ENCODE measurements at places on chromosomes 13 and 19.

- DNase-seq: no peak
These were observed at the start of gene CLDND2 for GRCh38 chr19:51368366-51369282. CLDND2 (minus strand) TSS chr19:51369003; CDS start chr19:51368577, 426 bp downstream.

DNA sequence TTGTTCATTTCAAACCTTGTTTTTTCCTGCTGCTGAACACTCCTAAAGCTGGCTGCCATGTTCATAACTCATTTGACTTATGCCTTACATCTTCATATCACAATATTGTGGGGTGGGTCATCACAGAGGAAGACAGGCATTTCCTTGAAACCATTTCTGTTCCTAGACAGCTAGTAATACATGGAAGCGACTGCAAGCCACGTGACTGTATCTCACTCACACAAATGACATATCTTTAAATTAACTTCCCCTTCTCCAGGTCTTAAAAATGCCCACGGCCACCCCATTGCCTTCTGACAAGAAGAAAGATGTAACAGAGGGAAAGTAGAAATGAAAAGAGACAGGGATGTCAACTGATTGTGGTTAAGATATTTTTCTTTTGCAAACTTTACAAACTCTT, 236.8 kb downstream of the LMO7 start:
- DNase-seq: no peak

GRCh38 chr13:103451656-103452055, 385.4 kb upstream of the SLC10A2 start:
- DNase-seq: no peak

DNA sequence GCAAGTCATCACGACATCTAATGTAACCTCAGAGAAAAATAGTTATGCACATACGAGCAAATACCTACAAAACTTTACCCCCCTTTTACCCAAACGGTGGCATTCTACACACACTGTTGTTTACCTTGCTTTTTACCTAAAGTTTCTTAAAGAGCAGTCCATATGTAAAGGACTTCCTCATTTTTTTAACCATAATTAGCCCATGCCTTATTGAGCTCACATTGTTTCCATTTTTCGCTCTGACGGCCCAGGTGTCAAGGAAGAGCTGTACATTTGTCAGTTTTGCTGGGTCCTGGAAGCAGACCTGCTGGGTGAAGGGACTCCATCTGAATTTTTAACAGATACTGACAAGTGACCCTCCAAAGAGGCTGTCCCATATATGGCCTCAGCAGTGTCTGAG, 89.4 kb downstream of the STK24 start:
- no peak for DNase-seq

DNA sequence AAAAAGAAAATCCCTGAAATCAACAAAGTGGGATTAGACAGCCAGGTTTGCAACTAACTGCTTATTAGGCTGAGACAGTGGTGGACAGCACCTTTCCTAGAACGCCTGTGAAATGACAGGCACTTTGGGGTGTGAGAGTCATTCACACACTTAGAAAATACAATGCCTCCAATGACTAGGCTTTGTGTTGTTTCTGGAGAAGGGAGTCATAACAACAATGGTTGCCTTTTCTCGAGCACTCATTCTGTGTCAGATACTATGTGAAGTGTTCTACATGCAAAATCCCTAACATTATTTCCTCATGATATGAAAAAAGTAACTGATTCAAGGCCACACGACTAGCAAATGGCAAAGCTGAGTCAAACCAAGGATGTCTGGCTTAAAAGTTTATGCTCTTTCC, 41.2 kb downstream of the SACS start:
- DNase-seq: no peak

DNA sequence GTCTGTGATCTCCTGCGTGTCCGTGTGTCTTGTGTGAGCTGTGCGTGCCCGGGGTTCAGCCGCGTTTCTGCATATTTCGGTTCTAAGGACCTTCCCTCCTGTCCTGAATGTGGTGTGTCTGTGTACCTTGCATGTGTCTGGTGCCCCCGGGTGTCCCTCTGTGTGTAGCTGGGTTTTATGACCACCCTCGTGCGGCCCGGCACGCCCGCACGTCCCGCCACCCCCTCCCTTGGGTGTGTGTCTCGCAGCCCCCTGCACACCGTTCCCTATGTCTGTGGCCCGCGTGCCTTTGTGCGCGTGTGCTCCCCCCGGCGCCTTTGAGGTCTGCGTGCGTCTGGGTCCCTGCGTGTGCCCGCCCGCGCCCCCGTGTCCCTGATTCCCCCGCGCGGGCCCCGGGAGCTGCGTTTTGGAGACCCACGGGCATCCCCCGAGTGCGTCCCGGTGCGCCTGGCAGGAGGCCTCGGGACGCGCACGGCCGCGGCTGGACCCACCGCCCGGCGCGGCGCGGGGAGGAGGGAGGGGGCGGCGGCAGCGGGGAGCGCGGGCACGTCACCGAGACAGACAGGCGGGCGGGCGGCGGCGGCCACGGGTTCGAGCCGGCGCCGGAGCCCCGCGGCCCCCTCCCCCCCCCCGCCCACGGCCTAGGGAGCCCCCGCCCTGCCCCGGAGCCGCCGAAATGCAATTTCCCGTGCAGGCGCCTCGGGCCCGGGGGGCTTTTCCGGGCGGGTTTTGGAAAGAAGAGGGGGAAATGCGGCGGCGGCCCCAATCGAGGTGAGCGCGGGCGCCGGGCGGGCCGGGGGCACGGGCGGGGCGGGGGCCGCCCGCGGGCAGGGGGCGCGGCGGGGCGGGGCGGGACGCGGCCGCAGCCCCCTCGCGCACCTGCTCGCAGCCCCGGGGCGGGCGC, 12.0 kb upstream of the NANOS3 start:
- DNase-seq: no peak

DNA sequence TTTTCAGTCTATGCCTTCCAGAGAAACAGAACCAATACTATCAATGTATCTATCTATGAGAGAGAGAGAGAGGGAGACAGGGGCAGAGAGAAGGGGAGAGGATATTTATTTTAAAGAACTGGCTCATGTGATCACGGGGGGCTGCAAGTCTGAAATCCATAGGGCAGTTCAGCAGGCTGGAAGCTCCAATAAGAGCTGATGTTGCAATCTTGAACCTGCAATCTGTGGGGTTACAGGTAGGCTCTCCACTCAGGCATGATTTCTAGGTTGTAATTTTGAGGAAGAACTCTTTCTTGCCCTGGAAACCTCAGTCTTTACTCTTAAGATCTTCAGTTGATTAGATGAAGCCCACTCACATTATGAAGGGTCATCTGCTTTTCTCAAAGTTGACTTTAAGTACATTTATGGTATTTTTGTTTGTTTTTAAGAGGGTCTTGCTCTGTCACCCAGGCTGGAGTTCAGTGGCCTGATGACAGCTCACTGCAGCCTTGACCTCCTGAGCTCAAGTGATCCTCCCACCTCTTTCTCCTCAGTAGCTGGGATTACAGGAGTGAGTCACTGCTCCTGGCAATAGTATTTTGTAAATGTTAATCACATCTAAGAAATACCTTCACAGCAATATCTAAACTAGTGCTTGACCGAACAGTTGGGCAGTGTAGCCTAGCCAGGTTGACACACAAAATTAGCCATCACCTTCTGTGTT, 376.4 kb downstream of the FGF9 start:
- DNase-seq: no peak

DNA sequence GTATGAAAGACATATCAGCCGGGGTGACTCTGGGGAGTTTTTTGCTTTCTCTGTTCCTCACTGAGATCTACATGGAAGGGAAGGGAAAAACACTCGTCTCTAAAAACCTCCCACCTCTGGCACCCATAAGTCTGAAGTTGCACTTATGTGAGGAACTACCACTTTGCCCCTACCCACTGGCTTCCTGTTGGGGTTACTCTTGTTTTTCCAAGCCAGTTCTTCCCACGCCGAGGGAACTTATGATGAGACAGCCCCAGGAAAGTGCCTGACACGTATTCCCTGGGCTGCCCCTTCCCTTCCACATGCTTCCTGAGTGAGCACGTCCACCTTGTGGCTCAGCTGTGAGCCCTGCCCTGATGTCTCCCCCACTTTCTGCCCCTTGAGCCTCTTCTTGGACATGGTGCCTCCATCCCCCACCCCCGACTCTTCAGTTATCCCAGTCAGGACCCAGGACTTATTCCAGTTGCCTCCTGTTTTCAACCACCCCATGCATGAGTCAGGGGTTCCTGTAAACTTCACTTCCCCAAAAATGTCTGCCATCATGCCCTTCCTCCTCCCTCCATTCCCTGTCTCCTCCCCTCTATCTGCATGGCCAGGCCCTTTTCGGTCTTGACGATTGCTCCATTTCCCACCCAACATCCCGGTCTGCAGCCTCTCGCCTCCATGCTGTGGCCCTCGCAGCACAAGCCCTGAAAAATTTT, 5.1 kb upstream of the SIGLEC7 start:
- DNase-seq: no peak

DNA sequence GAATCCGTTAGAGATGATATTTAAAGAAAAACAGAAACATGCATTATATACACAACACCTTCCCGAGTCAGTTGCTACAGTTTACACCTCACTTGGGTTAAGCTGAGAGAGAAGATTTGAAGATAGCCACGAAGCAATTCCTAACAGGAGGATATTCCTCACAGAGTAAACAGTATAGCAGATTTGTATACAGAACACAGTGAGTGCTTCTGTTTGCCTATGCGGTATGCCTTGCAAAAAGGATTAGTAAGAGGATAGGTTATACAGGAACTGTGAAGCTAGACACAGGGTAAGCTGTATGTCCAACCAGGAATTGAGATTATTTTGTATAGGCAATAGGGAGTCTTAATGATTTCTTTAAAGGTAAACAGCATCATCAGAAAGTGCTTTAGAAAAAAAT, 471.8 kb downstream of the LIG4 start:
- DNase-seq: no peak

- DNase-seq: no peak
These were observed 346.6 kb downstream of the RFC3 start for GRCh38 chr13:34164582-34164981.

DNA sequence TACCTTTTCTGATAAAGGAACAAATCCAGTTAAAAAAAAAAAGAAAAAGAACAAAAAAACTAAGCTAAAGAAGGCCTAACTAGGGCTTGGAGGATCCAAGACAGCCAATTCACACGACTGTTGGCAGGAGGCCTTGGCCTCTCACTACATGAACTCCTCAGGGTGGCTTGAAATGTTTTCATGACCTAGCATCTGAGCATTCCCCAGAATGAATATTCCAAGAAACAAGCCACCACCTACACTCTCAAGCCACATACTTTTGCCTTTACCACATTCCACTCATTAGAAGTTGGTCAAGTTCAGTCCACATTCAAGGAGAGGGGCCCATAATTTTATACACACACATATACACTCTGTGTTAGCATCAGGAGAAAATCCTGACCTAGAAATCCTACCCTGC, 97.6 kb upstream of the SIAH3 start:
- no peak for DNase-seq

DNA sequence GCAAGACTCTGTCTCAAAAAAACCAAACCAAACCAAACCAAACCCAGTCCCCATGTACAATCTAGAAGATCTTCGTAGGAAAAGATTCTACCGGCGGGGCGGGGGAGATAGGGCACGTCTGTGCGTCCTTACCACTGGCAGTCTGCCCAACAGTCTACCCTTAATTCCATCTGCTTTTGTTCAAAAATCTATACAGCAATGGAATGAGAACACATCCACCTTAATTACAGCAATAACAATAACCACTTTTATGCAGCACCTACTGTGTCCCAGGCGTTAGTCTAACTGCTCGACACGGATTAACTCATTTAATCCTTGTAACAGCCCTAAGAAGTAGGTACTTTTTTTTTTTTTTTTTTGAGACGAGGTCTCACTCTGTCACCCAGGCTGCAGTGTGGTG, 2.5 kb upstream of the ATF5 start:
- DNase-seq: no peak

GRCh38 chr13:35917942-35918645, 213.1 kb downstream of the DCLK1 start:
- DNase-seq: no peak

DNA sequence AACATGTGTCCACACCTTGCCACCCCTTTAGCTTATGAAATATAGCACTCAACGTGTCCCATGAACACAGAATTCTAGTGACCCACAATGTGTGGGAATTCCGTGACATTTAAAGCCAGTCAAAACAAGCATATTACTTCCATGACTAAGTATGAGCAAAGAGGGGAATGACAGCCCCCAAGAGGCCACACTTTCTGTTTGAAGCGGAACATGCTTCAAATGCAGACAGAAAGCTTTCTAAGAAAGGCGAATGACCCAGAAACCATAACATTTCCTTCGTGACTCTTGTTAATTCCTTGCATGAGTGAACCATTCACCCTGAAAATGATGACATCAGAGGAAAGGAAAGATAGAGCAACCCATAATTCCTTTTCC, 122.0 kb upstream of the FNDC3A start:
- no peak for DNase-seq

- DNase-seq: no peak
These were observed 1347.3 kb downstream of the PCDH9 start for GRCh38 chr13:65882810-65883209.

GRCh38 chr13:110811008-110811720, 97.7 kb downstream of the ING1 start:
- DNase-seq: no peak

DNA sequence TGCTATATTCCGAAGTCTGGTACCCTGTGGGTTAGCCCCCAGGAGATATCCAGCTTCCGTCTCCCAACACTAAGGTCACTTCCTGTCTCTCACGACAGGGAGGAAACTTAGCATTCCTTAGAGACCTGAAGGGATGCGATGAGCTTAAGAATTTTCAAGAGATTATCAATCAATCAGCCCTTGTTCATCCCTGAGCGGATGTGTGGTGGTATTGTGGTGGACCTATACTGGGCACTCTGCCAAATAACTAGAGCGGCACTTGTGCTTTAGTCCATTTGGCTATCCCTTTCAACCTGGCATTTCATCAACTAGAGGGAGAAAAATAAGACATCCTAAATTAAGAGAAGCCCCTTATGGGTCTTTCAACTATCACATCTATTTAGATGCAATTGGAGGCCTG, 30.9 kb upstream of the ZNF562 start:
- no peak for DNase-seq

DNA sequence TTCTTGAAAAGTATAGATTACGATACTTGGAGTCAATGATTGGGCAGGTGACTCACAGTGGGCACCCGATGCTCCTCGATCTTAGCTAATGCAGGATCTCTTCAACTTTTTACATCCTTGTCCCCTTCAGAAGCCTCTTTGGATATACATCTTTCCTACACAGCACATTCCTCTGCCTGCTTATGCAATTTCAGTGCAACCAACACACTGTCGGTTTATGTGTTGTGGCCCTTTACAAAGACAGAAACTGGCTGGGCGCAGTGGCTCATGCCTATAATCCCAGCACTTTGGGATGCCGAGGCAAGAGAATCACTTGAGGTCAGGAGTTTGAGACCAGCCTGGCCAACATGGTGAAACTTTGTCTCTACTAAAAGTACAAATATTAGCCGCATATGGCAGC, 2.6 kb downstream of the GPR42 start:
- no peak for DNase-seq

DNA sequence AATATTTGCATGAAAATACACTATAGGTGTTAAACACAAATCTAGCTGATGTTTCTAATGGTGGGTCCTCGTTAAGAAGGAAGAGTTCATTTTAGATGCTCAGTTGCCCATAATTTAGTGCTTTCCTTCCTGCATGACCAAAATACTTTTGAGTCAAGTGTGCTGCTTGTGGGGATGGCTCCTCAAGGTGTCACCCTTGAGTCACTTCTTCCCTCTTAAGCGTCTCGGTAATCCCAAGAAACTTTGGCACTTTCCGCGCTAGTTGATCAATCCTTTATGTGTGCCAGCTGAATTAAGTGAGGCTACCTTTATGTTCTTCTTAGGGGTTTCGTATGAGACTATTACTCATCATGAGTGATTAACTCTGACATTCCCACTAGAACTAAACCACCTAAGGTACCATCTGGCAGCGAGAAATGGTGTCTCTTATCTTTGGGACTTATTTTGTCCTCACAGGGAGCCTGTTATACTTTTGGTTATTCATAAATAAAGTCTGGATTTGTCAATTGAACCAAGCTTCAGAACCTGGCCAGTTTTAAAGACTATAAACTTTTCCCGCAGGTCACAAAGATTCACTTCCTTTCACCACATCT, 106.8 kb downstream of the NHLRC3 start:
- DNase-seq: no peak
